ENCODE measurements at places on chromosomes 2 and 18. TPM values are rescaled to one million over a fixed set of nuclear protein-coding genes. Genes with fewer than 3 reads are reported as not detected.
A peak's percentile ranks its signal among the peaks of the same experiment; 100 is the strongest.

GRCh38 chr2:9738535-9739496 is 104.5 kb upstream of the TAF1B start:
- DNase-seq = no peak

- DNase-seq = no peak
These were observed 376.3 kb upstream of the MYT1L start for GRCh38 chr2:2707206-2707991.

GRCh38 chr2:106065268-106065982 is 128.7 kb downstream of the UXS1 start:
- no peak for DNase-seq

DNA sequence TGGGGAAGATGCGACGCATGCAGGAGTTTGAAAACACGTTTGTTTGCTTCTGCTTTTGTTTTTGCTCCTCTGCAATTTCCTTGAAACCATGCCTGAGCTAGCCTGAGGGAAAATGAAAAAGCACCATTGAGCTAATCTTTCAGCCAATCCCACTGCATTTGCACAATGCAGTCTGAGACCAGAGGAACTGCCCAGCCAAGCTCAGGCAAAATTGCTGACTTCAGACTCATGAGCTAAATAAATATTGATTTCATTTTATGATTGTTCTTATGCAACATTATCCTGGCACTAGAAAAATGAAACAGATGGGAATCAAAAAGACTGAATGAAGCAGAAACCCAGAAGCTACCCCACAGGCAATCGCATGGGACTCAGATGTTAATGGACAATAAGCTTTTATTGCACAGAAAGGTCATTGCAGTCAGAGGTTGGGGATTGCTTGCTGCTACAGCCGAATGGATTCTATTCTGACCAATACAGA is 37.0 kb downstream of the TPRKB start:
- no peak for DNase-seq

RAB10 gene
- total RNA-seq = 138 TPM

GRCh38 chr18:62741118-62741566 is 25.8 kb downstream of the PHLPP1 start:
- peak; percentile 71 for DNase-seq

- peak; percentile 17 for DNase-seq
These were observed 76.2 kb downstream of the KIAA2012 start for GRCh38 chr2:202149155-202149762.

- no peak for DNase-seq
These were observed 11.5 kb downstream of the SMPD4 start for GRCh38 chr2:130169896-130170295.

RNU2-63P gene
- total RNA-seq = not detected

DNA sequence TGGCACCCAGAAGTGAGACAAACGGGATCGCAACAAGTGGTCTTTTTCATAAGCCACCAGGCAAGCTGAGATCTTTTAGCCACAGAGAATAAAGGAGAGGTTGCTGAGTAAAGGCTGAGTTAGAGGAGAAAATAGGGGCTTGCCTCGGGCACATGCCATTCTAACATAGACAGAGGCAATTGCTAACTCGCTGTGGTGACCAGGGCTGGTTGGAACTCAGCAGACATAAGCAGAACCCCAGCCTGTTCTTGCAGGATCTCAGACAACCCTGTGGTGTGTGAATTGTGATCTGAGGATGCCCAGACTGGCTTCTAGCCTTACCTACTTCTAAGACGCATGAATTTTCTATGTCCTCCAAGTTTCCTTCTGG is 300.2 kb downstream of the CDCA7 start:
- DNase-seq = peak; percentile 58

DES gene
- total RNA-seq = 0.60 TPM

DNA sequence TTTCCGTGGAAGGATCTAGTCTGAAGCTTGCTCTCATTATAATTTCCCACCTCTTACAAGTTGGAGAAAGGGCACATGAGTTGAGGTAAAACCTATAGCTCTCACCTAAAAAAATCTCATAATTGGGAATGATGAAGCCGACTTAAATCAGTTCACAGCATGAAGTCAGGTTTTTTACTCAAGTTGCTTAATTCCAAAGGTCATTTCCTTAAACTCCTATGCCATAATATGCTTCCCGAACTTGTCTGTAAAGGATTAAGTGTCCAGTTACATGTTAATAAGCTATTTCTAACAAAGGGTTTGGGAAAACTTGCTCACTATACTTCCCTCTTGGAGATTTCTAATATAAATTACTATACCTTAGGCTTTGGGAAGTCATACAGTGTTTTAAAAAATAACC is 481.2 kb downstream of the NUP35 start:
- DNase-seq = no peak

DNA sequence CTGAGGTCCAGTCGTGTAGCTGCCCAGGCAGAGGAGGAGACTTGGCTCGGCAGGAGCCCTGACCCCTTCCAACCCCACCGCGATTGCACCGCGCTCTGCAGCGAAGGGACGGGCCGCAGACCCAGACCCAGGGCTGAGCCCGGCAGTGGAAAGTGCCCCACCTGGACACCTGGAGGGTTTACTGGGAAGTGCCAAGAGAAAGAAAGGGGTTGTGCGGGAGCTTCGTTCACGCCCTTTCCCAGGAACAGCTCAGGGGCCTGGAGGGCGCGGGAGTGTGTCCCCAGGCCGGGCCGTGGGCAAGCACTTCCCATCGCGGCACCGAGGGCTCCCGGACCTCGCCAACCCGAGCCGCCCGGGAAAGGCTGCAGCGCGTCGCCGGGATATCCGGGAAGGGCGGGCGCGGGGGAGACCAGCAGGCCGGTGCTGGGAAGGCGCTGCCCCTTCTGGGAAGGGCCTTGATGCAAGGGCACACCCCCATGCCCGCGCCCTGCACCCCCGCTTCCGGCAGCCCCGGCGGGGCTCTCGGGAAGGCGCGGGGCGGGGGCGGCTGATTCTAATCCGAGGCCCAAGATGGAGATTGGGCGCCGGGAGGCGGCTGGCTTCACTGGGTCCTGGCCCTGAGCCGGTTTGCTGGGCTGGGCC is 36.1 kb upstream of the MRPL33 start:
- peak; percentile 76 for DNase-seq

DNA sequence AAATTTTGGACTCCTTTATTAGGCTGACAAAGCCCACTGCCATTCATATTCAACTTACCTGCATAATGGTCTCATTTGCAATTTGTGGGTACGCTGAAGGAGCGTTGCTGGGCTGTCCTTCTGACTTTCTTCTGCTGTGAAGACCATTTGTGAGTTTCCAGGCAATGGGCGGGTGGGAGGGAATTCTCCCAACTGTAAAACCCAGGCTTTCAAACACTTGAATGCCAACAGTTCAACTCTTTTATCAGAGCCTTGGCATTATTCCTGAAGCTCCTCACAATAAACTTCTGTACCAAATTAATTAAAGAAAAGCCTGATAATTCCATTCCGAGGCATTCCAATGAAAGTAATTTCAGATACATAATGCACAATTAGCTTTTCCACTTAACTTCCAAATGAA is 35.2 kb upstream of the GPR39 start:
- no peak for DNase-seq

DNA sequence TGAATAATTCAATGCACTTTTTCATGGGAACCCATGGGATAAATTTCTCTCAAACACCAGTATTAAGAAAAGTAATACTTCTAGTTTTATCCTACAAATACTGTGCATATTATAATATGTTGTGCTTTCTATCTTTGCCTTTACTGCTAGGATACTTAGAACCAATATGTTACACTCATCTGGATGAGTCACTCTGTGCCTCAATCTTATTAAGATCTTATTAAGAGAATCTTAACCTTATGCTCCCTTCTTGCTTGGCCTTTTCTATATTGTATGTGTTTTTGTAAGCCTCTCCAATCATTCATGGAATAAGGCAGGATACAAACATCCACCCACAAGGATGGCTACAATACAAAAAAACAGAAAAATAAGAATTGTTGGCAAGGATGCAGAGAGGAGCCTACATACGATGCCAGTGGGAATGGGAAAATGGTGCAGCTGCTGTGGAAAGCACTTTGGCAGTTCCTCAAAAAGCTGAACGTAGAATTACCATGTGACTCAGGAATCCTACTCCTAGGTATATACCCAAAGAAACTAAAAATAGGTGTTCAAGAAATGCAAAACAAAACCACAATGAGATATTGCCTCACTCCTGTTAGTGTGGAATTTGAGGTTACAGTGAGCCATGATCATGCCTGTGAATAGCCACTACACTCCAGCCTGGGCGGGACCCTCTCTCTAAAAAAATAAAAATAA is 10.7 kb upstream of the TWSG1 start:
- peak; percentile 62 for DNase-seq

OSBPL6 gene
- total RNA-seq = 10.7 TPM

DNA sequence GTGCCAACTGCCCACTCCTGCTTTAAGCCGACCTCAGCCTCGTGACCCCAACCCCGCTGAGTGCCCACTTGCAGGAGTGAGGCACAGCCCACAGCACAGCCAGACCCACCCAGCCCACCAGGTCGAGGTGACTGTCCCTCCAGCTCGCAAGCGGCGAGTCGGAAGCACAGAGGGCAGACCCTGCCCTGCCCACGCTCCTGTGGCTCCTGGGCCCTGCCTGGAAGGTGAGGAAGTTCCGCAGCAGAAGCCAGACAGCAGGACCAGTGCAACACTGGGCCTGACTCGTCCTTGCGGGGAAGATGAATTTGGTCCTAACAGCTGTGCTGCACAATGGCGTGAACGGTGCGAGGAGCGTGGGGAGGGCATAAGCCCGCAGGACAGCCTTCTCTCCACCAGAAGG is 9.9 kb downstream of the DTYMK start:
- no peak for DNase-seq

DNA sequence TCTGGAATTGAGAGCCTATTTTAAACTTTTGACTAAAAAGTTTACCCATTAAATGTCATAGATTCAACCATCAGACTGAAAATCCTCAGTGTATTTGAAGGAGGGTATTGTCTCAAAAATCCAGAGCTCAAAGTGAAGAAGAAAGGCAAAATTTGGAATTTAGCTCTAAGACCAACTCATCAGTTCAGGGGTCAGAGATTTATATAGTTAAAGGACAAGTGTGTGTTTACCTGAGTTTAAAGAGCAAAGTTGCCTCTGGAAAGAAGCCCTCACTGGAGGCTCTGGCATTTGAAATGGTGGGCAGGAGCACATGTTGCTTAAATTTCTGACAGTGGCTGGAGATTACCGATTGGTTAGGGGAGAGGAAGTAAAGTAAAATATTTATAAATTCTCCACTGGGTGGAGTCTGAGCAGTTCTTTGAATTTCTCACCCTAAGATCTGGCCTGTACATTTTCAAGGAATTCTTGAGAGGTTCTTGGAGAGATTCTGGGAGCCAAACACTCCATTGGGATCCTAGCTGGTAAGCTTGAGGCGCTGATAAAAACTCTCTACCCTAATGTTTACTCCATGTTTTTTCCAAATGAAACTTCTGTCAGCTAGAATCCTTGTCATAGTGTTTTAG is at the start of gene KYNU:
Gene KYNU, plus strand, starts transcription at position 449 of the 623 bp plus-strand sequence. CDS start 7,704 bp downstream, outside the sequence.
- peak; percentile 70 for DNase-seq

DNA sequence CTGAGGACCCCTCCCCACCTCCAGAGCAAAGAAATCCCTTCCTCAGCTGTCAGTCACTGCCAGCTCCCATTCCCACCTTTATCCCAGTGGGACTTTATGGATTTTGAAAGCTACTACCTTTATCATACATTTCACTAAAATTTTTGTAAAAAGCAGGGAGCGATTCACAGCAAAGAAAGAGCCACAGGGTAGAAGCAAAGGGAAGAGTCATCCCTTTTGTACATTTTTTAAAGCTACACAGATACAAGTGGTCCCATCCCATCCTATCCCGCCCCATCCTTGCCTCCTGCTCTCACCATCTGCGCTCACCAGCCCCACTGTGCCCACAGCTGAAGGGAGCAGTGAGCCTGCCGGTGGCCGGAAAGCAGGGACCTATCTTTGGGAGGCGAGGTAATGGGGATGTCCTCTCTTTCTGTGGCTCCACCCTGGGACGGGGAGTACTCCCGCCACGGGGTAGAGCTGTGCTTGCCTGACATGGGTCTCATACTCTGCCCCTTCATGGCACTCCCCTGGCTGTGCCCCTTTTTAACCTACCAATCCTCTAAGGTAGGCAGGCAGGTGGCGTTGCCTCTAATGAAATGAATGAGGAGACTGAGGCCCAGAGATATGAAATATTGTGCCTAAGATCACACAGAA is 13.2 kb downstream of the SH2D6 start:
- DNase-seq = no peak

GRCh38 chr2:7621018-7621814 is 704.0 kb downstream of the RNF144A start:
- DNase-seq = peak; percentile 29

DNA sequence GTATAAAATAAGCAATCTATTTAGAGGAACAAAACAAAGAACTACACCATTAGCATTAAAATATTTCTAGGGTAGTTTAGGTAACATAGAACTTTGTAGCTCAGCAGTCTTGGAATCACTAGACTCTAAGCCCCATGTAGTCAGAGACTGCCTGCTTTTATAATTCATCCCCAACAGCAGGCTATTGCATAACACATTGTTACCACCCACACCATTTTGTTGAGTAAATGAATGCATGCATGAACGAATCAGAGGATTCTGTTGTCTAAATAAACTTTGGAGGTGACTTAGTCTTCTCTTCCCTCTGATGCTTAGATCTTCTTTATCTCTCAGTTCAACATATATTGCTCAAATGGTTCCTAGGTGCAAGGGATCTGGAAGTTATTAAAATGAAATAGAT is 167.6 kb upstream of the TNP1 start:
- no peak for DNase-seq

DNA sequence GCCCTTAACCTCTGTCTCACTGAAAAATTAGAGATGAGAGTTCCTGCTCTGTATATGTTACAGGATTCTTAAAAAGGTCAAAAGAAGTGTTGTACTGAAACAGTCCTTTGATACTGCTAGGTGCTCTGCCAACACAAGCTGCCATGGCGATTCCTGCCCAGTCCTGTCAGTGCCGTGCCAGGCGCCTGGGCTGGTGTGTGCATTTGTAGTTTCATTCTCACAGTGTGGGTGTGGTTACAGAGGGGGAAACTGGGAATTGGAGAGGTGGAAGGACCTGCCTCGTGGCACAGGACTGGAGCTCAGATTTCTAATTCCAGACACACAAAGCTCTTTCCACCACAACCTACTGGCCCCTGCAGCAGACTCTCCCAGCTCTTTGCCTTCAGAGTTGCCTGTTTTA is 122.3 kb upstream of the RAB6C start:
- DNase-seq = no peak

DNA sequence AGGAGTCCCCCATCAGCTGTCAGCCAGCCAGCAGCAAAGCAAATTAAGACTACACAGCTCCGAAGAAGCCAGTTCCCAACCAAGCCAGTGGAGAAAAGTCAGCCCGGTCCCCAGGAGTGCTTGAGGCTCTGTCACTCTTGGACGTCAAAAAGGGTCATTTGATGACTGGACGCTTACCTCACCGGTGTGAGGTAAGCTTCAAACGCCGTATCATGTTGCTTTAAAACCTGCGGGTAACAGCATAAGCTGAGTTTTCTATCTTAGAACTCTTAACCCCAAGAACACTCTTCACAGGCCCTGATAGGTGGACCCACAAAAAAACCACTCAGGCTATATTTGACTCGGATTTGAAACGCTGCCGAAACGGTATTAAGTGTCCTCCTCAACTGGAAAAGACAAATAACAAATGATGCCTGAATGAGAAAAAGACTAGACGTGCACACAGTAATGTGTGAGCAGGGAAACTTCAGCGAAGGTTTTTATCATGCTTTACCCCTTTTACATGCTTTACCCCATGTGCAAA is 682 bp upstream of the LNPK start:
- DNase-seq = peak; percentile 29

QPCT gene
- 137 TPM for total RNA-seq

MLPH gene
- total RNA-seq = 121 TPM

GRCh38 chr18:74459889-74460288 is 2.8 kb upstream of the DIPK1C start:
- no peak for DNase-seq

GALNT3 gene
- total RNA-seq = not detected
